ENCODE measurements at places on chromosomes 12 and 14.

DNA sequence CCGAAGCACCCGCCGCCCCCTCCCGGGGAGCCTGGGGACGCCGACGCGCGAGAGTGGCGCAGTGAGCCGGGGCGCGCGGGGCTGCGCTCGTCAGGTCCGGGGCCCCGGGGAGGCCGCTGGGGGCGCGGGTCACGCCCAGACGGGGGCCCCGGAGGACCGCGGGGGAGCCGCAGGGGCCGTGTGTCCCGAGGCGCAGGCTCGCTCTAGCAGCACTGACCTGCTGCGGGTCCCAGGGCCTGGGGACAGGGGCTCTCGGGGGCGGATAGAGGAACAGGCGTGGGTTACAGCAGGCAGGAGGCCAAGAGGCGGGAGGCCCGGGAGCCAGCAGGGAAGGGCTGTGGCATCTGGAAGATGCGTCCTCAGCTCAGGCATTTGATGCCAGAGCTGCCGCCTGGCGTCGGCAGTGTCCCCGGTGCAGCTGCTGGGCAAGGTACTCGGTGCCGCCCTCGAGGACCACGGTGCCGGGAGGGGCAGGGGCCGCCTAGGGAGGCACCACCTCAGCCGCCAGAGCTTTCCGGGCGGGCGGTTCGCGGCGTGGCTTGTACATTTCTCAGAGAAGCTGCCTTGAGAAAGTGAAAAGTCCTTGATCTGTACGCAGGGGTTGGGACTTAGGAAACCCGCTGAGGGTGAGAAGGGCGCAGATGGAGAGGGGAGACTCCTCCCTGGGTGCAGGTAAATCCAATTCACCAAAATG lies 1.2 kb downstream of the WNT5B start:
- DNase-seq = no peak

GRCh38 chr12:45130881-45131281 lies 80.0 kb upstream of the DBX2 start:
- DNase-seq = no peak

DNA sequence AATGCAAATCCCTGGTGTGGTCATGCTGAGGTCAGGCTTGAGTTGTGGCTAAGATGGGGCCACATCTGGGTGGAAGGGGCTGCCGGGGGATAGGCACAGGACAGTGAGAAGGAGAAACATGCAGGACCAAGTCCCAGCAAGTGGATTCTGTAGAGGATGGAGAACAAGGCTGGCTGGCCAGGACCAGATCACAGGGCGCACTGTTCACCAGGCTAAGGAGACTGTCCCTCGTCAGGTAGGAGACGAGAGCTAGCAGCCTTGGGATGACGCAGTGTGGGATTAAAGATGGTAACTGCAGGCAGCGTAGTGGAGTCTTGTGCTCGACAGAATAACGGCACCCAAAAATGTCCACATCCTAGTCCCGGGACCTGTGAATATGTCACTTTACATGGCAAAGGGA lies 336.1 kb downstream of the BCL11B start:
- no peak for DNase-seq

DNA sequence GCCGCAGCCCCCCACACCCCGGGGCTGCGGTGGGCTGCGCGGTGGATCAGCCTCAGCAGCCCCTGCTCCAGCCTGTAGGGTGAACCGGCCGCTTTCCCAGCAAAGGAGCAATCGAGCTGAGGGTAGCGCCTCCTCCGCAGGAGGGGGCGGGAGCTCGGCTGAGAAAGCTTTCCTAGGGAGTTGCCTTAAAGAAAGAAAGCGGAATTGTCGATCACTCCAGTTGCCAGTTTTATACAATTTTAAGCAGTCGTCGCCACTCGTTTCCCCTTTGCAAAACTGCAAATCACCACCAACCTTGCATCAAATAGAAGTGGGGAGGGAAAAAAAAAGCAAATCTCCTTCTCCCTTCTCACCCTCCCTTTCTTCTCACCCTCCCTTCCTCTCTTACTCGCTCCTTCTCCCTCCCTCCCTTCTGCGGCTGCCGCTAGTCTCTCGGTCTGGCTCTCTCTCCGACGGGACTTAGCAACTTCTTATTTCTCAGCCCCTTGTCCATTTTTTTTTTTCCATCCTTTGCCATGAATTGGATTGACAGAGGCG lies at the start of gene PDE3A:
Gene PDE3A (plus strand): TSS at position 424 of the 537 bp plus-strand sequence. CDS start 748 bp downstream, outside the sequence.
- DNase-seq = no peak

DNA sequence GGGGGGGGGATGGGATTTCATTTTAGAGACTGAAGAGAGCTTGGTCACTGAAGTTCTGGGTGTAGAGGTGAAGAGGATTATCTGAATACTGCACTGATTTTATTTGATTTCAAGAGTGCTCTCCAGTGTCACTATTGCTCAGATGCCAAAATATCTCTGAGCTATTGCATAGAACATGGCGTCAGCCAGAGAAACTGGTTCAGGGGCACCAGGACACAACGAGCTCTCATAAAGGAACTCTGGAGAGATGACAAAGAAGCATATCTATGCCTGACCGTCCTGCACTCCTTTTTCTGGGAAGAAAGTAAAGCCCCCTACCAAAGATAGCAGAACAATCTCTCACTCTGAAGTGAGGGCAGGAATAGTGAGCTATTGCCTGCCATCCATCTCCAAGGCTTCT lies 2.0 kb downstream of the SLC7A8 start:
- no peak for DNase-seq

DNA sequence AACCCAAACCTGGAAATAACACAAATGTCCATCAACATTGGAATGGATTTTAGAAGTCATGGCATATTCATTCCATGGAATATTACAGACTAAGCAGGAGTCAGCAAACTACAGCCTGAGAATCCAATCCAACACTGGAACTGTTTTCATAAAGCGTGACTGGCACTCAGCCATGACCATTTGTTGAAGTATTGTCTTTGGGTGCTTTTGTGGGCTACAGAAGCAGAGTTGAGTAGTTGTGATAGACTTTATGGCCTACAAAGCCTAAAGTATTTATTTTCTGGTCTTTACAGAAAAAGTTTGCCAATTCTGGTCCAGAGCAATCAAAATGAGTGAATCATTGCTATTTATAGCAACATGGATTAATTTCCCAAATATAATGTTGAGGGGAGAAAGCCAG lies 34.5 kb upstream of the FRS2 start:
- no peak for DNase-seq

DNA sequence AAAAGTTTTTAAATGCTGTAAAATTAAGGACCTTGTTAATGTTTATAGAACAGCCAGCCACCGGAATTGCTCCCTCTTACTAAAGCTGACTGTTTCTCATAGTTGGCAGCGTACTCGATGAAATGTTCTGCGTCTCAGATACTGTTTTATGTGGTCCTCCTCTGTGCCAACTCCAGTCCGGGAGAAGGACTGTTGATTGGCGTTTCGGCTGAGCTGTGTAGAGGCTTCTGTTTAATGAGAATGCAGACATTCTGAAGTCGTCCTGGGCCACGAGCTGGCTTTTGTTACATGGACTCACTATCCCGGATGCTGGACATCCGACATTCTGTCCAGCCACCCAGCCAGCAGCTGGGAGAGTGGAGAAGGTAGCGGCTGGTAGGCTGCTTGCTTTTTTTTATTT lies 75.4 kb downstream of the WDR20 start:
- DNase-seq = no peak

All from NCI-H1048 (cell line).